ENCODE measurements at places on chromosomes 1 and 21.

- DNase-seq: no peak
Measured at GRCh38 chr21:33021150-33021549, 4.6 kb upstream of the OLIG2 start.

- DNase-seq: no peak
Measured at GRCh38 chr1:85936470-85936869, 220.1 kb downstream of the COL24A1 start.

DNA sequence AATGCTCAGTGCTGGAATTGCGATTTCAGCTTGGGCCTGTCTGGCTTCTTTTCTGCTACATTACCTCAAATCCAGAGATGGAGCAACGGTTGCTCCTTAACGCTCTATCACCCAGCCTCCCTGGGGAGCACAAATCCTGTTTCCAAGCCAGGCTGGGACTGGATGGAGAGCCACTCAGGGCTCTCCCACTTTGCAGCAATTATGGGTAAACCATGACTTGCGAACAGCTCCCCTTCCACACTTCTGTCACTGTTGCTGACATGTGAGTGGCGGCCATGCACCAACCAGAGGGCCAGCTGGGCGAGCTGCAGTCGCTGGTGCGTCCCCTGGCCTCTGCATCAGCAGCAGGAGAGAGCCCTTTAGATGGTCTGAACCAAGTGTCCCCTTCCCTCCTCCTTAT is 65.1 kb upstream of the RAB4A start:
- no peak for DNase-seq

- no peak for DNase-seq
Measured at GRCh38 chr1:232643251-232643650, 13.3 kb upstream of the SIPA1L2 start.

- no peak for DNase-seq
Measured at GRCh38 chr1:217506878-217507277, 124.0 kb downstream of the GPATCH2 start.

- no peak for DNase-seq
Measured at GRCh38 chr1:156655151-156655903, 13.4 kb downstream of the BCAN start.

DNA sequence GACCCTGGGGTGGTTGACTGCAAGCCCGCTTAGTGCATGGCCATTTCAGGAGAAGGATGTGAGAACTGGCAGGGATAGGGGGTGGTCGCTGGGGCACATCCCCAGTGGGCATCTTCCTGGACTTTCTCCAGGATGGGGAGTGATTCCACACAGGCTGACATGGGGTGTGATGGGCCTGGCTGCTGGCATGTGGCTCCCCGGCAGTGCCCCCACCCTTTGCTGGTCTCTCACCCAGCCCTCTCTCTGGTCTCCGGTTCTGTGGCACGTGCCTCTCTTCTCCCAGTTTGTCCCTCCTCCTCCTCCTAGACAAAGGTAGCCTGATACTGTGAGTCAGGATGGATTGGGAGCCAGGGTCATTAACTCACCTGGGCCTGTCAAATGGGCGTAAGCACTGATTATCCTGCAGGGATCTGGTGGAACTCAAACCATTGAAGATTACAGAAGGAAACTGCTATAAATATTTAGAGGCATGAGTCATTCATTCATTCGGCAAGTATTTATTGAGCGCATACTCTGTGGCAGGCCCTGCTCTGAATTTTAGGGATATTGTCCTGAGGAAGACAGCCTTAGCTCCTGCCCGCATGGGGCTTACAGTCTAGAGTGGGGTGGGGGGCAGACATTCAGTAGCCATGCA is 23.6 kb upstream of the EPS8L3 start:
- DNase-seq: no peak

DNA sequence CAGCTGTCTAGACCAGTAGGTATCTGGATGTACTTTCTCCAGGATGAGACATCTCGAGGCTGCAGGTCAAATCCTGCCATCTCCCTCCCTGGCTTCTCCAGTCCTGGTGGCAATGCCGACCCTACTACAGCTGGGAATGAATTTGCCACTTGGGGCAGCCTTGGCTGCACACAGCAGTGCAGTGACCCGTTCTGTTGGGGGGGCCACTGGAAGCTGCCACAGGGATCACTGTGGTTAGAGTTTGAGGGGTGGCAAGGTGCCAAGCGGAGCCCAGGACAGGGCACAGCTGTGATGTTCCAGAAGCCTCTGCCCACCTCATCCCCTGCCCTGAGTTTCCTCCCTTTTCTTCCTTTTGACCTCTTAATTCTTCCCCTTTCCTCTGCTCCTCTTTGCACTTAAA is 17.1 kb downstream of the COL6A2 start:
- DNase-seq: no peak

GRCh38 chr1:226475142-226475511 is 67.2 kb upstream of the PARP1 start:
- DNase-seq: no peak

DNA sequence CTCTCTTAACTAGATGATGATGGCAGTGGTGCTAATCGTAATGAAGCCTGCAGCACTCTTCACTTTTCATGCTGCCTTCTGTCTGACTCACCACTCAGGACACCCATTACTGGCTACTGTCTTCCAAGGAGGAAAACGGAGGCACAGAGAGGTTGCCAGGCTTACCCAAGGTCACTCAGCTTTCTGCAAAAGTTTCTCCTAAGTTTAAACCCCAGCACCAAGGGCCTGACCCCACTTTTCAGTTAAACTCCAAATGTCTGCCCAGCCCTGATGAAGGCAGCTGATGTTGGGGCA is 78.1 kb upstream of the RUNX3 start:
- DNase-seq: no peak

DNA sequence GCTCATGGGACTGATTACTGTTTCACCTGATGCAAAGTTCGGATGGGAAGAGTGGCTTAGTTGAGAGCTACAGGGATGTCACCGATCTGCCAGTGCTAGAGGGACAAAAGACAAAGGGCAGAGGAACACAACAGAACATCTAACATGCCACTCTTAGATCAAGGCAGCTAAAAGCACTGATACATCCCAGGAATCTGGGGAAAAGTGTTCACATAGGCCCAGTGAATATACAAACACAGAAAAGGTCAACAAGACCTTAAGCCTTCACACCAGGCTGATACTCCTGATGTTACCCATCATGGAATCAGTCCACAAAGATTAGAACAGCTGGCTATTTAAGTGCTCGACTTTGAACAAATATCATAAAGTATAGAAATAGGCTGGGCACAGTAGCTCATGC is 163.2 kb downstream of the EIF4G3 start:
- DNase-seq: no peak

- DNase-seq: no peak
Measured at GRCh38 chr1:229411434-229412055, 22.3 kb downstream of the ACTA1 start.

DNA sequence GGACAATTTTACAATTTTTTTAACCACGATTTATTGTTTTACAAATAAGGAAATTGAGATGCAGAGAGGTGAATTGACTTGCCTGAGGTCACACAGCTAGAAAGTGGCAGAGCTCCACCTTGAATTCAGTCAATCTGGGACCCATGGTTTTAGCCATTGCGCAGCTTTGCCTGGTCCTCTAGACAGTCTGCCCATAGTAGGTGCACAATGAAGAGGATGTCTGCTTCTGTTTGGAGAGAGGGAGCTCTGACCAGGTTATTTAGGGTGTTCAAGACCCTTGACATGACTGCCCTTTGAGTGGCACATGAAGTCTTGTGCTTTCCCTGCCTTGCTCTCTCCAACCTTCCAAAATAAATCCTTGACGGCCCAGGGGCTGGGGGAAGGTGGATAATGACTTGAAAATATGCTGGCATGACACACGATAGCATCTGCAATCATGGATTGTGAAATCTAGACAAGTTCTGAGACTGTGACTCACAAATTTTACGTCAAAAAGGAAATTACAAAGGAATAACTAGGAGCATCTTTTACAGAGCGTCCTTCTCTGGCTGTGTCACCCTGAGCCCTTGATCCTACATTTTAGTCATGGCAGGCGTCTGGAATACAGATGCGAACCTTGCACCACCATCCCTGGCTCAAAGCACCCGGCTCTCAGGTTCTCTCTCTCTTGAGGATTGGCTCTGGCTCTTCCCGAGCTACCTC is 26.2 kb upstream of the ID3 start:
- no peak for DNase-seq

GRCh38 chr1:207858281-207858680 is 52.6 kb downstream of the CD34 start:
- no peak for DNase-seq

GRCh38 chr1:175504875-175505555 is 238.4 kb downstream of the TNR start:
- no peak for DNase-seq

GRCh38 chr1:53368314-53369033 is 40.6 kb upstream of the LRP8 start:
- no peak for DNase-seq

DNA sequence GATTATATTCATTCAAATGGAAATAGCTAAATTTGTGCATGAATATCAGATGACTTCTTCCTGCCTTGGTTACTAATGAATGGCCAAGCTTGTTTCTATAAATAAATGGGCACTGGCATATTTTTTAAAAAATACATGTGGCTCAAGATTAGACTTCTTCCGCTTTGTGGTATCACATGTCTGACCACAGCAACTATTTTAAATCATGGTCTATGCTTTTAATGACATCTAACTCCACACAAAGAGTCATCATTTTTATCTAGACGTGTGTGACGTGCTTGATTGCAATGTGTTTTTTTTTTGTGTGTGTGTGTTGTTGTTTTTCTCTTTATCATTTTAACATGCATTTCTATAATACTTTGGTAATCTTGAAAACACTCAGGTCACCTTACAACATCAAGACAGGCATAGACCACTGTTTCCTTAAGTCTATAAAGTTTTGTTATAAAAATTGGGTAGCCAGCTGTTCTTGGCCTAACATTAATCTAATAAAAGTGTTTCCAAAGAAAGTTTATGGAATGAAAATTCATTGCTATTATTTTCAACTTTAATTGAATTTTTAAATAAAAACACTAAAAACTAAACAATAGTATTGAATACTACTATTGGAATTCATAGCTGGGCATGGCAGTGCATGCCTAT is 29.5 kb downstream of the RGS1 start:
- DNase-seq: no peak

- peak; percentile 16 for DNase-seq
Measured at GRCh38 chr1:54409156-54410142, 3.3 kb upstream of the SSBP3 start.

GRCh38 chr21:42739061-42739931 is 85.9 kb downstream of the PDE9A start:
- DNase-seq: no peak

GRCh38 chr1:171345536-171345935 is 31.6 kb downstream of the FMO4 start:
- DNase-seq: no peak

DNA sequence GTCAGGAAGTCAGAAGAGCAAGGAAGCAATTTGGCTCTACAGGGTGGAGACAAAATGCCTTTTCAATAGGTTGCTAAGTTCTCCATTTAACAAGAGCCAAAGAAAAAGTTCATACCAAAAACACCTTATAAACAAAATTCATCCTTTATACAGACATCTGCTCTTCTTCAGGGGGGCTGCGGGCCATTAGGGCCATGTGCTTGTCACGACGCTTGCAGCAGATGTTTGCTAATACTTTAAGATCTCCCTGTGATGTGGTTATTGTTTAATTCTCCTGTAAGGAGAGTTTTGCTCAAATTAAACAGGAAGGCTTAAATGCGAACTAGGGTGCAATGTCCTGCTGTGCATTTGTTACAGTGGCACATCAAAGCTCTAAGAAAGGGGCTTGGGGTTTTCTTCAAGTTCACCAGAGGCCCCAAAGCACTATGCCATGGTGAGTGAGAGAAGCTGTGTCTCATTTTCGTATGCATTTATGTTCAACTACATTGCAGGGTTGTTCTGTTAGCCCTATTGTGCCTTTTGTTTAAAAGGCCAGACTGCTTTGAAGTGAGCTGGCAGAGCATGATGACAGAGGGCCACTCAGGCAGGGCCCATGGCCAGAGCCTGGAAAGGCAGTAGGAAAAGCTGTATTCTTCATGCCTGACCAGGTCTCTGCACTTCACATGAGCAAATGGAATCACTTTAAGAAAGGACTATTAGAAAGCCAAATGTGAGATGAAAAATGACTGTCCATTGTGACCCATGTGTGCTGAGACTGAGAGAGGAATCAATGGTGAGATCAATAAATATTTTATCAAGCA is 24.8 kb upstream of the NTPCR start:
- DNase-seq: no peak

GRCh38 chr21:41254090-41254700 is 62.4 kb upstream of the FAM3B start:
- DNase-seq: no peak

- DNase-seq: no peak
Measured at GRCh38 chr1:42844592-42845140, 1.7 kb upstream of the ZNF691 start.

DNA sequence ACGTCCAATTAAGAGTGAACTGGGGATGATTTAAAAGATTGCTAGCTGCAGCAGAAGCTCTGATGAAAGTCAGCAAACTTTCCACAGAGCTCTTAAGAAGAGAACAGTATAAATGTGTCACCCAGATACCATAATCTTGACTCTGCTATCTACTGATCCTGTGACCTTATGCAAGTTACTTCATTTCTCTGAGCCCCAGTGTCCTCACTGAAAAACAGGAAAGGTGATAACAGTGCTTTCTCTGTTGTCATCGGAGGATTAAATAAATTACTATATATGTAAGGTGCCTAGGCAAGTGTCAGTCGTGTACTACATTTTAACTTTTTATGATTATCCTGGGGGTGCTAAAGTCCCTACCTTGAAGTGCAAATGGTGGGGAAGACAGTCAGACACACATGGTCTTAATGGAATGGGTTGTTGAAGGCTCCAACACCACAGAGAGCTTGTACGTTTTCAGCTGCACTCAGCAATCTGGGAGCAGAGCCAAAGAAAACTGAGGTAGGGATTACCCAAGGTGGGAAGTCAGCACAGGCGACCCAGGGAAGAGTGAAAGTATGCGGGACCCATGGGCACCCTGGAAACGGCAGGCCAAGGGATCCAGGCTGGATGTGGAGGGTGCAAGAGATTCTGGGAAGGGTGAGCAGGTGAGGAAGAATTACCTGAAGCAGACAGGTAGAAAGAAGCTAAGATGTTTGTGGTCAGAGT is 82.8 kb downstream of the DTL start:
- no peak for DNase-seq

DNA sequence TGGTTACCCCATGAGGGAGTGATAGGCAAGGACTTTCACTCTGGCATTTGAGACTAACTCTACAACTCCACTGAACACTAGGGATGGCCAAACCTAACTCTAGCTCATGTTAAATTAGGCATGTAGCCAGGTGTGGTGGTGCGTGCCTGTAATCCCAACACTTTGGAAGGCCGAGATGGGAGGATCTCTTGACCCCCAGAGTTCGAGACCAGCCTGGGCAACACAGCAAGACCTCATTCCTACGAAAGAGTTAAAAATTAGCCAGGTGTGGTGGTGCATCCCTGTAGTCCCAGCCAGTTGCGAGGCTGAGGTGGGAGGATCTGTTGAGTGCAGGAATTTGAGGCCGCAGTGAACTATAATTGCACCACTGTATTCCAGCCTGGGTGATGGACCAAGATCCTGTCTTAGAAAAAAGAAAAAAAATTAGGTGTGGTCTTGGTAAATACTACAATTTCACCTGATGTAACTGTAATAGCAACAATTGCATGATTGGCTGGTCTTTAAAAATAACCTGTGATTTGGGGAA is 81.2 kb upstream of the ARHGAP29 start:
- DNase-seq: no peak

- DNase-seq: no peak
Measured at GRCh38 chr1:3543076-3544039, 68.0 kb downstream of the MEGF6 start.

GRCh38 chr1:245168086-245168485 is 13.3 kb downstream of the KIF26B start:
- no peak for DNase-seq

GRCh38 chr1:151072224-151072623 is 1.7 kb downstream of the GABPB2 start:
- no peak for DNase-seq

All from CD8-positive, alpha-beta memory T cell (primary cell).